Progenitor cell of endocrine pancreas (in vitro differentiated cells): ENCODE measurements at places on chromosomes 5 and 9.

GRCh38 chr9:129834489-129835127 is 467 bp downstream of the C9orf78 start:
- no peak for DNase-seq

DNA sequence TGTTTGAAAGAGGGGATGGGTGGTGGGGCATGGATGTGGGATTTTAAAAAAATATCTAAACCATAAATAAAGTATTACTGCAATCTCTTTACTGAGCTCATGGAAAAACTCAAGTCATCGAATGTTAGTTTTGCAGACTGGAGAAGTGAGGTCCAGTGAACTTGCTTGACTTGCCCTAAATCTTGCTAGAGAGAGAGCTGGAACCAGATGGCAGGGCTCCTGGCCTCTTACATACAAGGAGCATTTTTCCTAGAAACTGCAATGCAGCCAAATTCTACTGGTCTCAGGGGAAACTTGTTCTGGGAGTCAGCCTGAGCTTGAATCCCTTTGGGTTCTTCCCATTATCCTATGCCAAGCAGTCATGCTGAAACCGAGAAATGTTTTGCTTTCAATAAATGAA is 2.9 kb upstream of the TGFBI start:
- DNase-seq: no peak

- no peak for DNase-seq
Observed at GRCh38 chr5:169350759-169351240, 49.9 kb upstream of the SLIT3 start.

GRCh38 chr5:81829242-81829641 is 78.3 kb upstream of the SSBP2 start:
- no peak for DNase-seq

DNA sequence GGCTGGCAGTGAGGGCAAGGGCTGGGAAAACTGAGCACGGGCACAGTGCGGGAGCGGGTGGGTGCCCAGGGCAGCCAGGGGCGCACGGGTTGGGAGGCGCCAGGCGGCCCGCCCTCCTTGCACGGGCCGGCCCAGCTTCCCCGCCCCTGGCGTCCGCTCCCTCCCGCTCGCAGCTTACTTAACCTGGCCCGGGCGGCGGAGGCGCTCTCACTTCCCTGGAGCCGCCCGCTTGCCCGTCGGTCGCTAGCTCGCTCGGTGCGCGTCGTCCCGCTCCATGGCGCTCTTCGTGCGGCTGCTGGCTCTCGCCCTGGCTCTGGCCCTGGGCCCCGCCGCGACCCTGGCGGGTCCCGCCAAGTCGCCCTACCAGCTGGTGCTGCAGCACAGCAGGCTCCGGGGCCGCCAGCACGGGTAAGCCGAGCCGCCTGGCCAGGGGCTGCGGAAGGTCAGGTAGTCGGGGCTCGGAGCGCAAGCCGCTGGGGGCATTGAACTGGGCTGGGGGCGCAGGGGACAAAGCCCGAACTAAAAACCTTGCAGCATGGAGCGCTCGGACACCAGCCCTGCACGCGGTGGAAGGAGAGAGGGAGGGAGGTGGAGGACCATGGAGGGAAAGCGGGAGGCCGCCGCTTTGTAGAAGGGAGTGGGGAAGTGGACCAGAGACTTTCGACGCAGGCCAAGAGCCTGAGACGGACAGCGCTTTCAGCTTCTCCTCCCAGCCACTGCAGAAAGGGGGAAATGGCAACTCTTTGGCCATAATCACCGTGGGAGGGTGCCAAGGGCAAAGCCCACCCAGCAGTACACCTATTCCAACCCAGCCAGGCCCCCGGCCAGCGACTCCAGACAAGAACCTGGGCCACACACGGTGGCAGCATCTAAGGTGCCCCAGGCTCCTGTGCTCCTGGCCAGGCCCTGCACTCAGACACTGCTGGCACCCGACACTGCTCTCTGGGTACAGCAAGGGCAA is at the start of gene TGFBI:
TSS of gene TGFBI (plus strand) at position 207 of the 961 bp plus-strand sequence. CDS start at position 275, 68 bp downstream.
- DNase-seq: peak; percentile 45

DNA sequence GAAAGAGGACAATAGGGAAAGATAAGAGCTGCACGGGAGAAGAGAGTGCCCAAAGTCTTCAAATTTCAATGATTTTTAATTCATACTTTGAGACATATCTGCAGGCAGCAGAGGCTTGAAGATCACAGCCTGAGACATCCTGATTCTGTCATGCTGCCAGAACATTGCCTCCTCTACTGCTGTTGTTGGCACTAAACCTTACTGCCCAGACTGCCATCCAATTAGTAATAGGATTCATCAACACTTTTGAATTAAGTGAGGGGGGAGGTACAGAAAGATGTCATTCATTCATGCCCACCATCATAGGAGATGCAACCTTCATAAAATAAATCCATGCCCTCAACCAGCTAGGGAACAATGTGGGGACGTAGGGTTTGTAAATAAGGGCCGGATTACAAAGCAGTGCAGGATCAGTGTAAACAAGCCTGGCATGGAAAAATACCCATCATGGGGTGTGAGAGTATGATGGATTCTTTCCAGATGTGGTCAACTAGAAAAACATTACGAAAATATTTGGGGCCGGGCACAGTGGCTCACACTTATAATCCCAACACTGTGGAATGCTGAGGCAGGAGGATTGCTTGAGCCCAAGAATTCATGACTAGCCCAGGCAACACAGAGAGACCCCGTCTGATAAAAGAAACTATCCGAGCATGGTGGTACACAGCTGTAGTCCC is 122.1 kb upstream of the DAPK1 start:
- no peak for DNase-seq

- no peak for DNase-seq
Observed at GRCh38 chr9:107991581-107991980, 502.0 kb upstream of the KLF4 start.

DNA sequence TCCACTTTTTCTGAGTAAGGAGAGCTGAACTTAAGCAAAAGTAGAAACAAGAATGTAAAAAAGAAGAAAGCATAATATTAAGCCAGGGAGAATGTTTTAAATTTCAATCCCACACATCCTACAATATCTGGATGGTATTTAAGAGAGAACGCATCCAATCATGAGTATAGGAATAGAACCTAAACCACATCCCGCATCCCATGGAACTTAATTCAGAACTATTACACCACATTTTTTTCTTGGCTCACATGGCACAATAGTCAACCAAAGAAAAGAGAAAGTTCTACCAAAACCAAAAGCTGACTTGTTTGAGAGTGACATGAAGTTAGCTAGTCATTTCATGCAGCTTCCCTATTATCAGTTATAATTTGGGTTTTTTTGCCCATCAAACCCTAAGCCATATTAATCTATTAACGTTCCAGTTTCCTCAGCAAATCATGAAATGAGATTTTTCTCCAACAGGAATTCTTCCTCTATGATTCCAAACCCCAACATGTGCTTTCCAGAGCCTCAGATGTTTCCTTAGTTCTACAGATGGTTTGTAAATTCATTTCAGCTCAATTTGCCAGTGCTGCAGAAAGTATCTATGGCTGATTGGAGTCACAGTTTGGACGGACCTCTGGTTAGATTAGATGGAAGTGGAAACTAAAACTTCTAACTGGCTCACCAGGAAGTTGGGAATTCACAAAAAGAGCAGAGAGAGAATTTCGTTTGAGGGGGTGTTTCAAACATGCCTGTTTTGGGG is 22.5 kb downstream of the ADAMTSL1 start:
- no peak for DNase-seq

DNA sequence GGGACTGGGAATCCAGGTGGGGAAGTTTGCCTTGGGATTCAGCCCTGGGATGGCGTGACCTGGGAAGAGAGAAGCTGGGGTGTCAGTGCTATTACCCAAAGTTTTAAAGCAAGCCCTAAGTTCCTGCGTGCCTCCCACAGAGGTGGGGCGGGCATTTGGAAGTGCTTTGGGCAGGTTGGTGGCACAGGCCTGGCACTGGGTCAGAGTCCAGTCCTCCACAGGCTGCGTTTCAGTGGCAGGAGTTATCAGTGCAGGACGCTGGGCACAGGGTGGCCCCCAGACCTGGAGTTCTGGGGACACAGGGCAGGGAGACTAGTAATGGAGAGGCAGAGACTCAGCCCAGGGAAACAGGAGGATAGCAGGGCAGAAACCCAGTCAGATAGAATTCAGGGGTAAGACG is 147.2 kb downstream of the MAST4 start:
- DNase-seq: no peak

GRCh38 chr9:98236901-98237487 is 18.5 kb downstream of the TBC1D2 start:
- DNase-seq: no peak

- DNase-seq: no peak
Observed at GRCh38 chr5:68533051-68533450, 317.5 kb downstream of the PIK3R1 start.

GRCh38 chr5:170508036-170508435 is 4.2 kb downstream of the KCNIP1 start:
- no peak for DNase-seq

GRCh38 chr9:126375386-126375785 is 48.8 kb downstream of the MVB12B start:
- no peak for DNase-seq

DNA sequence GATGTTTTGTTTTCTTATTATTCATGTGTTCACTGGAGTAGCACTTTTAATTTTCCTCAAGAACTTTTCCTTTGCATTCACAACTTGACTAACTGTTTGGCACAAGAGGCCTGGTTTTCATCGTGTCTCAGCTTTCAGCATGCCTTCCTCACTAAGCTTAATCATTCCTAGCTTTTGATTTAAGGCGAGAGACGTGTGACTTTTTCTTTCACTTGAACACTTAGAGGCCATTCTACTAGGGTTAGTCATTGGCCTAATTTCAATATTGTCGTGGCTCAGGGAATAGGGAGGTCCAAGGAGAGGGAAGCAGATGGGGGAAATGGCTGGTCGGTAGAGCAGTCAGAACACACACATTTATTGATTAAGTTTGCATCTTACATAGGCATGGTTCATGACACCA is 94.0 kb downstream of the ZNF462 start:
- DNase-seq: no peak

- no peak for DNase-seq
Observed at GRCh38 chr5:142421228-142421617, 96.4 kb upstream of the SPRY4 start.

GRCh38 chr5:9283021-9283420 is 262.9 kb downstream of the SEMA5A start:
- DNase-seq: no peak

DNA sequence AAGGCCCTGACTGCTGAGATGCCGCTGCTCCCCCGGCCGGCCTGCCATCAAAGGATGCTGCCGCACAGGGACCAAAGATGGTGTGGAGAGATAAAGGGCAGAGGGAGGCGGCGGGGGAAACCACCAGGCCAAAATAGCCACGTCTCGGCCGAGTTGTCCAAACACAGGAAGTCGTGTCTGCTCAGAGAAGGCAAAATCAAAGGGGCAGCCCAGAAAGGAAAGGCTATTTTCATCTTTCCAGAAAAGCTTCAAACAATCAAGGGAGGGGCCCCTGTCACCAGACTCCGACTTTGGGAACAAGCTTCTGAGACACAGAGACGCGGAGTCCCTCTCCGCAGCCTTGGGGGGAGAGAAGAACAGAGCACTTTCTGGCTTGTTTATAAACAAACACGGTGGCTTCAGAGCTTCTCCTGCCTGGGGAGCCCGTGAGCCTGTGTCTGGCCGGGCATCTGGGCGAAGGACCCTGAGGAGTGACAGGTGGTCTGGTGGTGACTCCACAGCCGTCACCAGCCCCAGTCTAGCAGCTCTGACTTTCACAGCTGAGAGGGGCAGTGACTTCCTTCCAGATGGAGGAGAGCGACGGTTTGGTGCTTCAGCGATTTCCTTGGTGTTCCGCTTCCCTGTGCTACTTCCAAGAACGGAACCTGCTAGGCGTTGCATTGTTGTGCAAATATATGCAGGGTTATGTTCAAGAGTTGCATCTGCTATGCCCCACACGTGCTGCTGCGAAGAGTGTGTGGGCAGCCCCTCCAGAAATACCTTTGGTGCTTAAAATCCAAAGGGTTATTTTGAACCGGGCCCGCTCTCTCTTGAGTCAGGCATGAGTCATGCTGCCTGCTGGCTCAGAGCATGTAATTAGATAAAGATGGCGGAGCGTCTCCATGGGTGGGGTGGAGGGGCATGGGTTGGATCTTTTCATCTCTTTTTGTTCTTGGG is 24.0 kb downstream of the ADAMTSL2 start:
- no peak for DNase-seq

GRCh38 chr5:89703817-89704216 is 705.7 kb downstream of the CETN3 start:
- DNase-seq: no peak

DNA sequence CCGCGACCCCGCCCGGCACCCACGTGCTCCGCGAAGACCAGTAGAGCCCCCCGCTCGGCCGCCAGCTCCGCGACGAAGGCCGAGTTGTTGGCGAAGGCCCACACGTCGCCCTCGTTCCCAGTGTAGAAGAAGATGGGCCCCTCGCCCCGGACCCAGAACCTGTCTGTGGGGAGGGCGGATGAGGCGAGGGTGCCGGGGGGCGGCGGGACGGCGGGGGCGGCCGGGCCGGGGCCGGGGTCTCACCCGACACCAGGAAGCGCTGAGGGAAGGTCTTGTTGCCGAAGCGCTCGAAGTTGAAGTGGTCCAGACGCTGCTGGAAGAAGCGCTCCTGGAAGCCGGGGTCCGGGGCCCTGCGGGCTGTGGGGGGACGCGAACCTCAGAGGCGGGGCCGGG is 317 bp downstream of the DPP7 start:
- no peak for DNase-seq
